Left forelimb (tissue), 1 donor: ENCODE measurements at places on chromosomes 4 and X.
A peak's percentile ranks its signal among the peaks of the same experiment; 100 is the strongest.

DNA sequence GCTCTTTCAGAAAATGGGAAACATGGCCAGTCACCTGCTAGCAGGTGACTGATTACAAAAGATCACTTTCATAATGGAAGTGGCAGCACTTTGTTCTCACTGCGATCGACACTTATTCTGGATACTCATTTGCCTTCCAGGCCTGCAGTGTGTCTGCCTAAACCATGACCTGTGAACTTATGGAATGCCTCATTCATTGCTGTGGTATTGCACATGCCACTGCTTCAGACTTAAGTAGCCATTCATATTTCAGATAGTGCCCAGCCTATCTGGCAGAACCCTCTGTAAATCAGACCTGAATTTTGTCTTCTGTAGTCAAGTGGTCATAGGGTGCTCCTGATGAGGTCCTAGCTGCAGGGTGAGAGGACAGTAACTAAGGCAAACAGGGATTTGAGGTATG is 23.3 kb upstream of the MGST2 start:
- no peak for DNase-seq

DNA sequence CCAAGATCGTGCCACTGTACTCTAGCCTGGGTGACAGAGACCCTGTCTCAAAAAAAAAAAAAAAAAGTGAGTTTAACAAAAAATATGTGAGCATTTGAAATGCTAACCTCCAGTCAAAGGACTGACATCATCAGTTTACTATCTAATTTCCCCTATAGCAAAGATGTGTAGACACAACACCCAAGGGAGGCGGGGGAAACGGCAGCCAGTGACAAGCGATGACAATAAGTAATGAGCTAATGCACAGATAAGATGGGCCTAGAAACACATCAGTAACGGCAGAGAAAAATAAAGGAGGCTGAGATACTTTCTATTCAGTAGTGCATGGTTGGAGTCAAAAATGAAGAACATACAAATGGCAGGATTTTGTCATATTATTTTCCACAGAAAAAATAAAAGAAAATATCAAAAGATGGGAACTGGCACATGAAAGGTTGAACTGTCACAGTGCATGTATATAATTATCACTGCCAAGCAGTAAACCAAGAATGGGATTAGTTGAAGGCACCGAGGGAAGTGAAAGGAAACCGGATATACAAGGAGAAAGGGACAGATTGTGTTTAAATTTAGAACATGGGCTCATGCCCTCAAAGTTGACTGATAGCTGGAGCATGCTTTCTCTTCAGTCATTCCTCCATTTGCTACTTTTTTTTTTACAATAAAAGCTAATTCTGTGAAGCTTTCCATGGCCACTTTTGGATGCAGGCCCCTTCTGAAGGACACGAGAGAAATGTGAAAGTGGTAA is 41.8 kb downstream of the IGFBP7 start:
- DNase-seq: no peak

- DNase-seq: no peak
Measured at GRCh38 chr4:97121493-97121892, 1021.8 kb downstream of the STPG2 start.

DNA sequence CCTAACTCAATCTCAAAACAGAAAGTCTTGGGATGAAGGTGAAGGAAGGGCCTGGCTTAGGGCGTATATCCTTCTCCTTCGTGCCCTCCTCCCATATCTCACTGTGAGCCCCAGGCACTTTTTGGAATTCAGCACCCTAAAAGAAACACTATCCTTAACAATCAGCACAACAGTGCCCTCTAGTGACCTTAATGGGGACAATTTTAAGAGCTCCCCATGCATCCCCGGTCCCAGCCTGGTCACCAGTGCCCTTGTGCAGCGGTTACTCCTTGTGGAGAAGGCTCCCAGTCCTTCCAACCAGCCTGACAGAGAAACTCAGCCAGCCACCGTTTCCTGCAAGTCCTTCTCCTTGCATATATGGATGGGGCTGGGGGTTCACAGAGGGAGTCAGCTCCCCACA is 4.2 kb downstream of the PAK3 start:
- no peak for DNase-seq

GRCh38 chr4:3071811-3072210 is 2.5 kb downstream of the HTT-AS start:
- no peak for DNase-seq

DNA sequence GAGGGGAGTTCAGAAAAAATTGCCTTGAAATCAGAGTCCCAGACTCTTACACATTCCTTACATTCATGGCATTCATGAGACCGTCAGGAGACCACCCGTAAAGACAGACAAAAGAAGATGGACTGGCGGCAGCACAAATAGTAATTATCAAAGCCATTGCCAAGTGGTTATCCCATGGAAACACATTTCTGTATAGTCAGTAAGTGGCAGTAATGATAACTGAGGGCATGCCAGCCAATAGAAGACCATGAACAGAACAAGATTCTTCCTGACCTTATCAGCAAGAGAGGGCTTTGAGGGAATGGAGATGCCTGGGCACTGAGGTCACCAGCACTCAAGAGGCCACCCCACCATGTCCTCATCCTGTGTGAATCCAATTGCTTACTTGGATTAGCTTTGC is 121.7 kb upstream of the HCCS start:
- DNase-seq: no peak

DNA sequence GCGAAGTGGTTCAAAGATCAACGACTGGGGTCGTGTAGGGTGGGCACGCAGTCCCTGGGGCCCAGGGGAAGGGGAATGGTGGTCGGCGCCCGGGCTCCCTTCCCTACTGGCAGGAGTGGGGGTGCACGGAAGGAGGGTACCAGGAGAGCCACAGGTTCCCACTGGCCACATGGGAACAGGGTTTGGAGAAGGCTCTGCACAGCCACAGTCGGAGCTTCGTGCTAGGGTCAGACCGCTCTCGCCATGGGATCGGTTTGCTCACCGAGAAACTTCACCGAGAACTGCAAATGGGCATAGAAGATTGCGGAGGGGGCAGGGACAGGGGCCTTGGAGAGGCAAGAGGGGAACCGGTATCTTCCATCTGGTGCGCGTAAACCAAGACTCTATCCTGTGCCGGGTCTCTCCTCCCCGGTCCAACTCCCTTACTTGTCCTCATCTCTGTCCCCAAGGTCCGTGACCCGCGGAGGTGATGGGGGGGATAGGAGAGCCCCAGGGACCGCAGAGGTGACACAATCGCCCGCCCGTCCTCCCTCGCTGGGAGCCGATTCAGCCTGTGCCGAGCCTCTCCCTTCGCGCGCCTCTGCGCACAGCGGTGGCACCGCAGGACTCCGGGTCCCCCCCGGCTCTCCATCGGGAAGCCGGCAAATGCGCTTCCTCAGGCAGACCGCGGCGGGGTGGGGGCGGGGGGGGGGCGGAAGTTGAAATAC is 1.0 kb downstream of the SCD5 start:
- DNase-seq: no peak

DNA sequence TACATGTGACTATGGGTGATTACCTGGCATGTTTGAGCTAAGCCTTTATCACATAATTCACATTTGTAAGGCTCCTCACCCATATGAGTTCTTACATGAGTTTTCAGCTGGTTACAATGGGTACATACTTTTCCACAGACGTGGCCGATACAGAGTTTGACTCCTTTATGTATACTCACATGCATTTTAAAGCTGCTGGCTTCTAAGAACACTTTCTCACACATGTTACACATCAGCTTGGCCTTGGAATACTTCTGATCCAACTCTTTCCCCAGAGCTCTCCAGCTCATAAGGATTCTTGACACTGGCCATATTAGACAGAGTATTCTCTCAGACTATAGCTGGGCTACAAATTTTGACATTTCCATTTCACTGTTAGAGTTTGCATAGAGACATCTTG is 66.3 kb downstream of the TAB3 start:
- no peak for DNase-seq

DNA sequence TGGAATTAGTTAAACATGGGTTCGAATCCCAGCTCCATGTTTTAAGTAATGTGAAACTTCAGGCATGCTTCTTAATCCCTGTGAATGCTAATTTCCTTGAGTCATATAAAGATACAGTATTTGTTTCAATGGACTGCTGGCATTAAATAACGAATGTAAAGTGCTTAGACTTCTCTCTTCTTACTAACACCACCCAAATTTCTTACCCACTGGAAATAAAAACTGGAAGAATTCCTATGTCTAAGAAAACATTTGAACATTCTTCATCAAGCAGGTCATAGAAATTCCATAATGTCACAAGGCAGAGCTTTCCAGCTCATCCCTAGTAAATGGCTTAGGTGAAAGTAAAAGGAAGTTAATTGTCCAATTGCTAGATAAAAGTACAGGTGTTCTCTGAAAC is 172.5 kb downstream of the ANK2 start:
- no peak for DNase-seq

DNA sequence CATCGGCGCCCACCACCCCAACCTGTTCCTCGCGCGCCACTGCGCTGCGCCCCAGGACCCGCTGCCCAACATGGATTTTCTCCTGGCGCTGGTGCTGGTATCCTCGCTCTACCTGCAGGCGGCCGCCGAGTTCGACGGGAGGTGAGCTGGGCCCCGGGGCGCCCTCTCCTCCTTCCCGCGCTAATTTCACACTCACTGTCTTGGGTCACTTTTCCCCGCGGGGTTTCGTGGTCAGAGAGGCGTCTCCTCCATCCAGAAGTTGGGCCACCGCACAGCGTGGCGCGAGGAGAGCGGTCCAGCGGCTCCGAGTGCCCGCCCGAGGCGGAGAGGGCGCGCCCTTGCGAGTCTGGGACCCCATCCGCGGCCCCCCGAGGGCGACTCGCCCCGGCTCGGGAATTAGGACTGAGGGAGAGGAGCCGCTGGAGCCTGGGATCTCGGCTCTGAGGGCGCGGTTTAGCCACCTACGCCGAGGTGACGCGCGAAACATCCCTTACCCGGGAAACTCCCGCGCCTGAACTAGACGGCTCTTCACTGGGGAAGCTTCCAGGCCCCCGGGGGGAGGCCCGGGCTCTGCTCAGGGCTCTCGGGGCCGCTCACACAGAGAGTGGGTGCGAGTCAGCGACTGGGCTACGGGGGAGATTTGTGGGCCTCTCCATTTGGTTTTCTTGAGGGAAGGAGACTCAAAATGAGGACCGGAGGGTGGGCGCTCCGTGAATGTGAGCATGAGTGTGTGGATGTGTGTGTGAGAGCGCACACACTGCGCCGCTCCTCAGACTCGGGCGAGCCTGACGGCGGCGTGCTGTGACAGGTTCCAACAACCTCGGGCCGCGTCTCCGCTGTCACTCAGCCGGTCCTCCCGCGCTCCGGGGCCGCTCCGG is 551 bp downstream of the NPNT start:
- peak; percentile 69 for DNase-seq

DNA sequence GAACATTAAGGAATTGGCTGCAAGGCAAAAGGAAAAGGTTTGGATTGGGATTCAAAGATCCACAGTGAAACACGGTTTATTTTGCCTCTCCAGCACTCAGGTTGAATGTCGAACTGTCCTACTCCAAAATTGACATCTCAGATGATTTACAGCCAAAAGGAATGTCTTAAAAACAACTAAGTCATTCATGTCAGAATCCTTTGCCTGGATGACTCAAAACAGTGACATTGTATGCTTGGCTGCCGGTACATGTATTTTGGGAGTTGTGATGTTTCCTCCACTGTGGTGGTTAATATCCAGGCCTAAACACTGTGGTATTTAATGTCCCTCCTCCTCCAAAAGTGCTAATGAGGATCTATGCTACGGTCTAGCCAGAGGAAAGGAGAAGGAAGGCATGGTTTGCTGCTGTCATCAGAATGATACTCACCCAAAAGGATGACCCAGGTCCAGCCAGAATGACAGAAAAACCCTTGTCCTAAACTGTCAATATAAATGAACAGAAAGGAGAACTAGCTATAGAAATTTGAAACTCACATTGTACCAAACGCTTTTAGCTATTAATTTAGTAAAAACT is 20.9 kb downstream of the PGM2 start:
- DNase-seq: no peak

DNA sequence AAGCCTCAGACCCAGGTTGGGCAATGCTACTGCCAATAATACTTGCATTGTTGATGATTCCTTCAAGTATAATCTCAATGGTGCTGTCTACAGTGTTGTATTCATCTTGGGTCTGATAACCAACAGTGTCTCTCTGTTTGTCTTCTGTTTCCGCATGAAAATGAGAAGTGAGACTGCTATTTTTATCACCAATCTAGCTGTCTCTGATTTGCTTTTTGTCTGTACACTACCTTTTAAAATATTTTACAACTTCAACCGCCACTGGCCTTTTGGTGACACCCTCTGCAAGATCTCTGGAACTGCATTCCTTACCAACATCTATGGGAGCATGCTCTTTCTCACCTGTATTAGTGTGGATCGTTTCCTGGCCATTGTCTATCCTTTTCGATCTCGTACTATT is 7.4 kb downstream of the LPAR4 start:
- no peak for DNase-seq

DNA sequence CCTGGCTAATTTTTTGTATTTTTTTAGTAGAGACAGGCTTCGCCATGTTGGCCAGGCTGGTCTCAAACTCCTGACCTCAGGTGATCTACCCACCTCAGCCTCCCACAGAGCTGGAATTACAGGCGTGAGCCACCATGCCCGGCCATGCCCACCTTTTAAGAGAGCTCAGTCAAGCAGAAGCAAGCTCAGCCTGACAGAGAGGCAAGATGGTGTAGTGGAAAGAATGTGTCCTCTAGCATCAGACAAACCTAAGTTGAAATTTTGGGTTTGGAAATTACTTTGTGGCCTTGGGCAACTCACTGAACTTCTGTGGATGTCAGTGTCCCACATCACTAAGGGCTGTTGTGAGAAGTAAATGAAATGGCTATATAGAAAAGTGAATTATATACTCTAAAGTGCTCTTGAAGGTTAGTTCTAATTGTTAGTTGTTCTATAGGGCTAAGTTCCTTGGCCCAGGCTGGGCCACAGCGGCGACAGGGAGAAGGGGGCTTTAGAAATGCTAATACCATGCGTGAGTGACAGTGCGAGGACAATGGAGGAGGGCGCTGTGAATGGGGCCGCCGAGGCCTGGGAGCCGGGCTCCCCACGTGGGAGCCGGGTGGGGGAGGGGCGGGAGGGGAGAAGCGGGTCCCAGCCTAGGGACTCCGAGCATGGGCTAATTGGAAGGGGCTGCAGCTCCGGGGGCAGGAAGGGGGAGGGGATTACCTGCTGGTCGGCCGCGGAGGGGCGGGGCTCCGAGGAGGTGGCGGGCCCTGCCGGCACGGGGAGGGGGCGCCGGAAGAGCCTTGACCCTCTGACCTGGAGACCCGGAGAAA is 15.6 kb downstream of the PJA1 start:
- DNase-seq: peak; percentile 8

DNA sequence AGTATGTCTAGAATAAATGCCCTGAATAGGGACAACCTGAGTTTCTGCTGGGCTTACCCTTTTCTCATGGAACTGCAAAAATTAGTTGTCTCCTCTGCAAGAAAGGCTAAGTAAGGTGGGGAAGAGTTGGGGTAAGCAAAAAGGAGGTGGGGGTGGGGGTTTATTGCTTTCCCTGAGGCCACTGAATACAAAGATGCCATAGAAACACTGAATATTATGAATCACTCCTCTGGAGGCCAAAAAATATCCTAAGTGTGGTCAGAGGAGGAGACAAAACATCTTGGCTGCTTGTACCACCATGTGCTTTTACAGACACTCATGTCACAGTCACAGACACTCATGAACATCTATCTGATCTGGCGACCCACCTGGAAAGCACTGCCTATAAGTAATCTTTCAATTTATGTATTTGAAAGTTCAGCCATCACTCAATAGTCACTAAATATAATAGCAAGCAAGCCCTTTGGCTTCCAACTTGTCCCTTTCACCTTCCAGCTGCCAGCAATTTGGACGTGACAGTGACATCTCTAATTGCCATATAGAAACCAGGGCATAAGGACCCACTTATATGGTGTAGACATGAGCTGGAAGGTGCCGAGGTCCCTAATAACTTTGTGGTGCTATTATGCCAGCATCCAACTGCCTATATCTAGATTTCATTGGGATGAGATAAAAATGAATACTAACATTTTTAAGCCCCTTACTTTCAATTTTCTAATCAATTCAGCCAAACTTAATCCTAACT is 122.7 kb upstream of the CBR4 start:
- no peak for DNase-seq
